ENCODE measurements at places on chromosomes 1 and 21.

DNA sequence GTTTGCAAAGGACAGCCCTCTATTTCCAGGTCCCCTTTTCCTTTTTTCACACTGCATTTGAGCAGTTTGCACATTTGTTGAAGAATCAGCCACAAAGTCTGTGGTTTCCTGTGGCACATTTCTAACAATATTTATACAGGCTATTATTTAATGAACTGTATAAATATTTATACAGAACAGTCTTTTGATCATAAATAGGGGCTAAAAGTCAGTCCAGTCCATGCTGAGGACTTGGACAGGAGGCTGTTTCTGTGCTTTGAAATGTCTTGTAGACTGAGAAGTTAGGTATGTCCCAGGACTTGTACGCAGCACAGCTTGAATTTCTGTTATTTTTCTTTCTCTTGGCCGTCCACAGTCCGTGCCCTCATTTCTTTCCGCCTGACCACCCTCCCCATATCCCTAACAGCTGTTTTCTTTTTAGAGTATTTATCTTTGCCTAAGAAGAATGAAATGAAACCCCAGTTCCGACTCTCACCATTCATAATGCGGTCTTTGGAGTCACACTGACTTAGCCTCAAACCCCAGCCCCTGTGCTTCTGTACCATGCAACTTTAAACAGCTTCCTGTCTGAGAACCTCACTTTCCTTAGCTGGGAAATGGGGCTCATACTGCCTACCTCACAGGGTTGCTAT is 19.7 kb downstream of the FGGY start:
- no peak for DNase-seq

DNA sequence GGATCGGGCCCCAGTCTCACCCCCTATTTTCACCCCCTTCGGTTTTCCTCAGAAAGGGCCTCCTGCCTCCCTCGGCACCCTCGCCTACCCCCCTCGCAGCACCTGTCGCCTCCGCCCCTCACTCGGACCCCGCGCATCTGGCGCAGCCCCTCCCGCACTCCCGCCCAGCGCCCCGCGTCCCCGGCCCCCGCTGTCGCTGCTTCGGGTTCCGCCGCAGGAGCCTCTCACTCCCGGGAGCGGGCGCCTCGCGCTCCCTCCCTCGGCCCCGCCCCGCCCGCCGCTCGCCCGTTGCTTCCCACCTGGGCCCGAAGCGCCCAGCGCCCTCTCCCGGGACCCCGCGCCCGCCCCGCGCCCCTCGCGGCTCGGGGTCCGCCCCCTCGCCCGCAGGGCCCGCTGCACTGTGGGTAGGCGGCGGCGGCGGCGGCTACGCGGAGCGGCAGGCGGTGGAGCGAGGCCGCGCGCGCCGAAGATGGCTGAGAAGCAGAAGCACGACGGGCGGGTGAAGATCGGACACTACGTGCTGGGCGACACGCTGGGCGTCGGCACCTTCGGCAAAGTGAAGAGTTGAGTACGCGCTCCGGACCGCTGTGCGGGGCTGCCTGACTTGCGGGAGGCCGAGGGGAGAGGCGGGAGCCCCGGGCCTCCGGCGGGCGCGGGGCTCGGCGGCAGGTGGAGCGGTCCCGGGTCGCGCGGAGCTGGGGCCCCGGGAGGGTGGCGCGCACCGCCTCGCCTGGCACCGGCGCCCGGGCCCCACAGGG is at the start of gene PRKAA2:
TSS of gene PRKAA2 (plus strand) at position 396 of the 758 bp plus-strand sequence. CDS start at position 470, 74 bp downstream.
- peak; percentile 65 for DNase-seq

GRCh38 chr1:239389703-239390102 is 3.3 kb downstream of the CHRM3 start:
- DNase-seq = no peak

- no peak for DNase-seq
These were observed 801.7 kb upstream of the PRMT6 start for GRCh38 chr1:106254748-106255147.

- peak; percentile 43 for DNase-seq
These were observed 54.9 kb upstream of the BACE2 start for GRCh38 chr21:41112740-41113692.

DNA sequence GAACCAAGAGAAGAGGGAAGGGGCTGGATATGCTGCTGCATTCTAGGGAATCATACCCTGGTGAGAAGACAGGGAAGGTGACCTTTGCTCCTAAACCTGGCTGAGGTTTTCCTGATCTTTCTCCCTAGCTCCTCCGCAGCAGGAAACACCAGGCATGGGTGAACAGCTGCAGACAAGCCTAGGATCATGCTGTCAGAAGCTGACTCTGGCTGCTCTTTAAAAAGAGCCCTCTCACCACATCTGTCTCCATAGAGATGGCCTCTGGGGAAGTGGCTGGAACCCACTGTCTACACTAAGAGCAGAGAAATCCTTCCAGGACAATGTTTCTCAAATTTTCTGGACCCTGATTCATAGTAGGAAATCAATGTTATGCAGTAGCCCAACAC is 57.6 kb downstream of the CD34 start:
- DNase-seq = no peak

DNA sequence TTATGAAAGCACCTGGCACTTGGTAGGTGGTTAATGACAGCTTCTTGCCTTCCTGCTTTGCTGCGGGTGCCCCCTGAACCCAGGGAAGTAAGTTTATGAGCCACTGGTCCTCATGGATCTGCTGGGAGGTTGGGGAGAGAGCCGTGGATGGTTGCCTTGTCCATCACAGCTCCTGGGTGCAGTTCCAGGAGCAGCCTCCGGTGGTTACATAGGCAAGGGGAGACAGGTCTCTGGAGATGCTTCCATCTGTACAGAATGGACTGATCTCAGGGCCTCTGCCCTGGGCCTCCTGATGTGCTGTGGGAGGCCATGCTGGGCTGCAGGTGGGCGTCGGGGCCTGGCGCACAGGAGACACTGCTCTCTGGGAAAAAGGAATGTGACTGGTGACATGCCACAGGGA is 31.6 kb upstream of the ARHGEF10L start:
- DNase-seq = peak; percentile 53

- no peak for DNase-seq
These were observed 36.2 kb upstream of the LRIG2 start for GRCh38 chr1:113036639-113037321.

DNA sequence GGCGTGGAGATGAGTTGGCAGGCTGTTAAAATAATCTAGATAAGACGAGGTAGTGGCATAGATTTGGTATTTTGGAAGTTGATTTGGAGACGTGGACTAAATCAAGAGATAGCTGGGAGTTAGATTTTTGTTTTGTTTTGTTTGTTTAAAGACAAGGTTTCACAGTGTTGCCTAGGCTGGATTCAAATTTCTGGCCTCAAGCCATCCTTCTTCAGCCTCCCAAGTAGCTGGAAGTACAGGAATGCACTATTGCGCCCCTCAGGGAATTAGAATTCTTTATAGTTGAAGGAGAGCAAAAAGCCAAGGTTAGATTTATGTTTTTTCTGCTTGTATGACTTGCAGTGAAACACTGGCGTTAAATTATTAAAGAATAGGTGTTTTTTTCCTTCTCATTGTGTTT is 22.3 kb upstream of the SNRPE start:
- DNase-seq = no peak

GRCh38 chr1:158035976-158036583 is 42.6 kb downstream of the KIRREL1 start:
- DNase-seq = no peak

- no peak for DNase-seq
These were observed 36.4 kb upstream of the STUM start for GRCh38 chr1:226512076-226512728.

DNA sequence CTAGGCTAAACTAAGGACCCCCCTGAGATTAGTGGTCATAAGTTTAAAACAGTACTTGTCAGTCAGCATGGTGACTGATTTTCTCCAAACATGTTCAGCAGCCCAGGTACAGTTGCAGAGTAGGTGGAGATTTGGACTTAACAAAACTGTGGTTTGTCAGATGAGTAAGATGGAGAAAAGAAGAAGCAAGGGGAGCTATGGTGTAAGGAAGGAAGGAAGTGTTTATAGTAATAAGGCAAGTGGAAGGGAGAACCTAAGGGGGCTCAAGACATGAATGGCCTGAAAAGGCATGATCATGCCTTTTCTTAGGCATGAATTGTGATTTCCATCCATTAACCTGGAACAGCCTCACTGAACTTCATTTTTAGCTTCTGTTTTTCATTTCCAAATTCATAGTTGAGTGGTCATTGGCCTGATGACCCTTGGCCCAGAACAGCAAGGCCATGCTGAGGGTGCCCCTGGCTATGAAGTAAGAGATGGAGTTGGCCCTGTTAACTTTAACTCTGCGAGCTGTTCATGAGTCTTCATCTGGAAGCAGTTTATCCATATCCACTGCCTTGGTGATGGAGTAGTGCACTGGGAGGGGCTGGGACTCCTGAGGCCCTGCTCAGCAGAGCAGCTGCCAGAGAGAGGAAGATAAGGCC is 60.7 kb downstream of the LRRC8D start:
- no peak for DNase-seq

- no peak for DNase-seq
These were observed 56.0 kb upstream of the EDARADD start for GRCh38 chr1:236338096-236338495.

DNA sequence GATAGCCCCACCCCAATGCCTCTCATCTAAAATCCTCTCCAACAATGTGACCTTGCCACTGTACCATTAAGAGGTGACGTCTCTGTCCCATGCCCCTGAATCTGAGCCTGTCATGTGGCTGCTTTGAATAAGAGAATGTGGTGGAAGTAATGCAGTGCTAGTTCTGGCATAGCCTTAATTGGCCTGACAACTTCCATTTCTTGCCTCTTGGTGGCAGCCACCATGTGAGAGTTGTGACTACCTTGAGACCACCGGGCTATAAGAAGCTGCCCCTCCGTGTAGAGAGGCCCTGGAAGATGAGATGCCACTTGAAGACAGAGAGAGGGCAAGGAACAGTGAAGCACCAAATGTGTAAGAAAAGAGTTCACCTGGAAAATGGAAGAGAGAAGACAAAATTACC is 95.4 kb downstream of the POFUT2 start:
- no peak for DNase-seq

DNA sequence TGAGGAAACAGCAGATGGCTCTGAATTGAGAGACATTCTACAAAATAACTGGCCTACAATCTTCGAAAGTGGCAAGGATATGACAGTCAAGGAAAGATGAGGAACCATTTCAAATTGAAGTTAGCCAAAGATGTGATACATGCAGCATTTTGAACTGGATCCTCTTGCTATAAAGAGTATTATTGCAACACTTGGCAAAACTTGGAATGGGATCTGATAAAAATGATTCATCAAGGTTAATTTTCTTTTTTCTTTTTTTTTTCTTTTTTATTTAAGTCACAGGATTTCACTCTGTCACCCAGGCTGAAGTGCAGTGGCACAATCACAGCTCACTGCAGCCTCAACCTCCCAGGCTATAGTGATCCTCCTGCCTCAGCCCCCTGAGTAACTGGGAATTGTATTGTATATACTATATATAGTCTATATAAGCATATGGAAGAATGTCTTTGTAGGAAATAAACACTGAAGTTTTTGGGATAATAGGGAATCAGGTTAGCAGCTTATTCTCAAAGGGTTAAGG is 49.8 kb upstream of the GJA8 start:
- no peak for DNase-seq

DNA sequence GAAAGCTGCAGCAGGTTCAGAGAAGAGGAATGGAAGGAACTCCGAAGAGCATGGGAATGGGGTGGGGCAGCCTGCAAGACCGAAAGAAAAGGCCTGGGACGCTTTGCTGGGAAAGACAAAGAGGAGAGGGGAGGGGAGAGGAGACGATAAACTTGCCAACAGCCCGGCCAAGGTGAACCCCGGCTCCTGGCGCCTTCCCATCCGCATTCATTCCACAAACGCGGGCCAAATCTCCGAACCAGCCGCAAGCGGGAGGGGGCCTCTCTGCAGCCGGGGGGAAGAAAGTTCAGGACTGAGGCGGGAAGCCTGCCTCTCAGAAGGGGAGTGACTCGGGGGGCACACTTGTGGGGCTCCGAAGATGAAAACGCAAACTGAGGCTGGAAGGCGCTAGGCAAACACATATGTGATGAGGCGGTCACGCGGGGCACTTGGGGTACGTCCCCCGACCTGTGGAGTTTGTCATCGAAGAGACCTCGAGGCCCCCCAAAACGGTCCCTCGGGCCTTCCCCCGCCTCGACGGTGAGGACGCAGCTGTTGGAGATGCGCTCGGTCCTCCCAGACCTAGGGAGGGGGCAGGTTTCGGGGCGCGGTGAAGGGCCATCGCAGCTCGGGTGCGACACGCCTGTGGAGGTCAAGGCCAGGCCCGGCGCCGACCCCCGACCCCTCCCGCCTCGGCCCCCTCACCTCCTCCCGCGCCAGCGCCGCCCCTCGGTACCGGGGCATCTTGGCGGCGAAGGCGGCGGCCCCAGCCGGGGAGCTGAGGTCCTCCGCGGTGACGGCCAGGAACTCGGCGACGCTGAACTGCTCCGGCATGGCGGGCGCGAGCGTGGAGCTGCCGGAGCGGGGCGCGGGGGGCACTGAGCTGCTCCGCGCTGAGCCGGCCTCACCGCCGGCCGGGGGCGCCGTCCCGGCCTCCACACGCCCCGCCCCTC is at the start of gene ASAP3:
TSS of gene ASAP3 (minus strand) at position 859 of the 932 bp plus-strand sequence. CDS start at position 813, 46 bp downstream.
- peak; percentile 73 for DNase-seq

DNA sequence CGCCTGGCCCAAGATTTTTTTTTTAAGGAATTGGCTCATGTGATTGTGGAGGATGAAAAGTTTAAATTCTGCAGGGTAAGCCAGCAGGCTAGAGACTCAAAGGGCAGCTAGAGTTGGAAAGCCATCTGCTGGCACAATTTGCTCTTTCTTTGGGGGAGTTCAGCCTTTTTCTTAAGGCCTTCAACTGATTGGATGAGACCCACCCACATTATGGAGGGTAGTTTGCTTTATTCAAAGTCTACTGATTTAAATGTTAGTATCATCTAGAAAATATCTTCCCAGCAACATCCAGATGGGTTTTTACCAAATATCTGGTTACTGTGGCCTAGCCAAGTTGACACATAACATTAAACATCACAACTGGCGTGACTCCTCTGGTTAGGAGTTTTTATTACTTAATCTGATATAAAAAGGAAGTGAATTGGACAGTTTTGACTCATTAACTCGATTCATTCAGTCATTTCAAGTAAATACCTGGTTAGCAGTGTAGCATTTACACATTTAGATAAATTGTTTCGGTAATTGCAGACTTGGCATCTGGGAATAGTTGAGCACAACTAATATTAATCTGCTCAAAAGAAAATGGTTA is 12.4 kb downstream of the HOOK1 start:
- no peak for DNase-seq

DNA sequence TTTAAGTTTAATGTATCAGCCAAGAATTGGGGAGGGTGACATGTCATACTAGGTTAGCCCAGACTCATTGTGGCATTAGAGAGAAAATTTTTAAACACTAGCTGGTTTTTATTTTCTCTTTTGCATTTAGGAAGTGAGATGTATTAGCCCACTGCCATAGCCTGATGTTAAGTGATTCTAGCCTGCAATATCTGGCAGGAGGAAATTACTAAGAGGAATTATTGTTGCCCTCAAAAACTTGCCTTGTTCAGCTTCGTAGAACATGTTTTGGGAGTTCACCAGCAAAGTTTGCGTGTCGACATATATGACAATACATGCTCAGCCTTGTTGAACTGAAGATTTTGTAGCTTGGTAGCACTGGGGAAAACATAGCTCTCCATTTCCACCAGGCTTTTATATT is 12.5 kb downstream of the ADAM30 start:
- no peak for DNase-seq

DNA sequence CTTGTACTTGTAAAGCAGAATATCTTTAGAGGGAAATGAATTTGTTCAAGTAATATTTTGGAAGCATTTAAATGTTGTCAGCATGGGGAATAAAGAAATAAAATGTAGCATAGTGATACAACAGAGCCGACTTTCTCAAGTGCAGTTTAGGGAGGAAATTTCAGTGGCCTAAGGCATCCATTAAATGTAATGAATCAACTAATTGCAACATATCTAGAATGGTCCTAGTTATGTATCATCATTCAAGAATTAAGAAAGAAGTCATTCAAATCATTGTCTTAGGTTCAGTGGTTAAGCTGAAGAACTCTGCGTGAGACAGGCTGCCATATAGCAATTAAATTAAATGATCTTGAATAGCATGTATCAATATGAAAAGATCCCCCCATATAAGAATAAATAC is 360.7 kb downstream of the TBX15 start:
- DNase-seq = no peak
